IMR-90 (cell line): ENCODE measurements at places on chromosomes 13 and 19.

GRCh38 chr19:38213911-38214625 is 10.0 kb downstream of the DPF1 start:
- peak; percentile 61 for DNase-seq

DNA sequence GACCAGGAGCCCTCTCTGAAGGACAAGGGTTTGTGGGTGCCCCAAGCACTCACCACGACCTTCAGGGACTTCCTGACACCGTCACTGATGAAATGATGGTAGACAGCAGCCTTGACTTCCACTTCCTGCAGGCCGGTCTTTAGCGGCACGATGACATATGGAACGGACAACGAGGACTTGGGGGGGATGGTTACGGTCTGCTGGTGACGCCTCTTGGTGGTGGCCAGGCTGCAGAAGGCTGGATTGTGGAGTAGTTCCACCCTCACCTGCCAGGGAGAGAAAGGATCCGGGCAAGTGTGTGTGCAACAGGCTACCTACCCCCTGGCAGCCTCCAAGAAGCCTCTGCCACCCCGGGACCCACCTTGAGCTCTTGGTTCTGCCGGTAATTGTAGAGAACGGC is 23.2 kb downstream of the C3 start:
- no peak for DNase-seq

DNA sequence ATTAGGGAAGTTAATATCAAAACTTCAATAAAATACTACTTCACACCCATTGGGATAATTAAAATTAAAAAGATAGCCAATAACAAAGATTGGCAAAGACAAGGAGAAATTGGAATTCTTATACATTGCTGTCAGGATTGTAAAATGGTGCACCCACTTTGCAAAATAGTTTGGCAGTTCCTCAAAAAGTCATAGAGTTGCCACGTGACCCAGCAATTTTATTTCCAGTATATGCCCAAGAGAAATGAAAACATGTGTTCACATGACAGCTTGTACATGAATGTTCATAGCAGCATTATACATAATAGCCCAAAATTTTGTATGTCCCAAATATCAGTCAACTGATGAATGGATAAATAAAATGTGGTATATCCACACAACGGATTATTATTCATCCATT is 3.3 kb downstream of the MBD3L1 start:
- DNase-seq = no peak

DNA sequence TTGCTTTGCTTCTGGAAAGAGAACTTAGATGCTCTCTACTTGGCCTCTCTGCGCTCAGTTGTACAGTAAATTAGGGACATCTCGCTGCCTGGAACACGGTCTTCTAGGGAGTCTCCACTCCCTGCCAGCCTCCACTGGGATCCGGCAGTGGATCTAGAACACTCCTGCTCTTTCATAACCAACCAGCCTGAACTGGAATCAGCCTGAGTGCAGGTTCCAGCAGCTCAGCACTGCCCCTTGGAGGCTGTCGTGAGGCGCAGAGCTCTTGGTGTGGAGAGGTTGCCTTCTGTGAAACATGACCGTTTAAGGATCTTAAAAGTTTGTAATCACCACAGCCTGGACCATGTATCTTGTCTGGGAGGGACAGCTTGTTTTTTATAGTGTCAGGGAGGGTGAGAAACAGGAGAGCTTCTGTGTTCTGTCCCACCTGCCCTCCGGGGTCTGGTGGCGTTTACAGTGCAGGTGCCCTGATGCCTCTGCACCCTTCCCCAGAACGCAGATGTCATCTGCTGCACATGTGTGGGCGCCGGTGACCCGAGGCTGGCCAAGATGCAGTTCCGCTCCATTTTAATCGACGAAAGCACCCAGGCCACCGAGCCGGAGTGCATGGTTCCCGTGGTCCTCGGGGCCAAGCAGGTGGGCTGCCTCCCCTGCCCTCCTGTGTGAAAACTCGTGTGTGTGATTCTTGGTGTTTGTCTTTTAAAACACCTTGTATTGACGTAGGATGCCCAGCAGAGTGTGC is 24.8 kb downstream of the UPF1 start:
- no peak for DNase-seq

DNA sequence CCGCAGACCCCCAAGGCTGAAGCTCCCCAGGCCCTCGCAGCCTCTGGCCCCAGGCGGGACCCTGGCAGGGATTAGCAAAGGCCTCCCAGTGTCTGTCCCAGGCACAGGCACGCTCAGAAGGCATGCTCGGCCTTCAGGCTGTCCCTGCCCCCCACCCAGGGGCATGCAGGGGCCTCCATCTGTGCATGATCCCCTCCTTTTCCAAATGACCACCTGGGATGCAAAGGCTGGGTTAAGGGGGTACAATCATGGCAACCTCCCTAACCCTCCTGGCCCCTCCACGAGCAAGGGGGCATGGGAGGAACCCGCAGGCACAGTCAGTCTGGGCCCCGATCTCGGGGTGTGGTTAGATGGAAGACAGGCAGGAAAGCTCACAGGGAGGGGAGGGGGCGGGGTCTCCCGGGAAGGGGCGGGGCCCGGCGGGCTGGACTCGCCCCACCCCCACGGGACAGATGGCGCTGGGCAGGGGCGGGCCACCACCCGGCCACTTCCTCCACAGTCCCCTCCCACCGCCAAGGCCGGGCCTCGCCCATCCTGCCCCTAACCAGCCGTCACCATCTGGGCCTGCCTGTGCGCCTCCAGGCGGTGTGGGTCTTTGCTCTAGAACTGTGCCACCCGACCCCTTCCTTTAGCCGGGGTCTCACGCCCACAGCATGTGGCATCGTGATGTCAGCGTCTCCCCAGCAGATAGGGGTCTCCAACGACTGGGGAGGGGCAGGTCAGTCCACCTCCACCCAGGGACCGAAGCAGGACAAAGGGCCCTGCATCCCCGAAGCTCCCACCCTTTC is 7.0 kb upstream of the REXO1 start:
- DNase-seq = peak; percentile 85

DNA sequence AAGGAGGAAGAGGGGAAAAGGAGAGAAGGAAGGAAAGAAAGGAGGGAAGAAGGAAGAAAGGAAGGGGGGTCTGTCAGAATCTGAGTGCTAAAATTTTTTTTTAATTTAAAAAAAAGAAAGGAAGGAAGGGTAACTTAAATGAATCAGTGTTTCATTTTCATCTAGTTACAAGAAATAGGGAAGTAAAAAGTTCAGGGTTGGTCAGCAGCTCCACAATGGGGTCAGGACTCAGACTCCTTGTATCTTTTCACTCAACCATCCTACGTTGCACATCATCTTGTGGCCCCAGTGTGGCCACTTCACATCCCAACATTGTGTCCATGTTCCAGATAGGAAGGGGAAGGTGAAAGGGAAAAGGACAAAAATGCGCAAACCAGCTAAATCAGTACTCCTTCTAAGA is 14.3 kb upstream of the FNDC3A start:
- DNase-seq = no peak

- no peak for DNase-seq
Observed at GRCh38 chr19:44726465-44726864, 22.0 kb upstream of the BCL3 start.

GRCh38 chr19:46990991-46991676 is 28.5 kb upstream of the NPAS1 start:
- peak; percentile 81 for DNase-seq

- no peak for DNase-seq
Observed at GRCh38 chr13:80873589-80873988, 532.7 kb upstream of the SPRY2 start.

GRCh38 chr19:56136362-56136761 is 4.7 kb upstream of the ZNF444 start:
- no peak for DNase-seq

GRCh38 chr19:16030964-16031871 is 45.1 kb upstream of the TPM4 start:
- DNase-seq = no peak

DNA sequence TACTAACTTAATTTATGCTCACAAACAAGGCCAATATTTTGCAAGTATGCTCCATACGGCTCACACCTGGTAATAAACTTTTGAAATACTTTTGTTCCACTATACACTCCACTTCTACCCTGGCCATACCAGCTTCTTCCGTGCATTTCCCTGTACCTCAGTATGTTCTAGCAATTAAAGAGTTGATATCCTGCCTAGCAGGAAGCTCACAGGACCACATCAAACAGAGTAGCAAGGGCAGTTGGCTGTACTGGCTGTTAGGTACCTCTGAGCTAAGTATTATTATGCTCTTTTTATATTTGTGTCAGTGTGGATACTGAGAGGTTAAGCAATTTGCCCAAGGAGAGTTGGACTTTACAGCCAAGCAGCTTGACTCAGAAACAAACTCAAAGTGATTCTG is 257.7 kb downstream of the SLITRK6 start:
- DNase-seq = no peak

- no peak for DNase-seq
Observed at GRCh38 chr13:42544246-42544926, 29.6 kb upstream of the TNFSF11 start.

GRCh38 chr19:54114340-54115108 is 933 bp downstream of the TFPT start:
- DNase-seq = peak; percentile 18

GRCh38 chr19:2475018-2475701 is 767 bp upstream of the GADD45B start:
- DNase-seq = peak; percentile 48

DNA sequence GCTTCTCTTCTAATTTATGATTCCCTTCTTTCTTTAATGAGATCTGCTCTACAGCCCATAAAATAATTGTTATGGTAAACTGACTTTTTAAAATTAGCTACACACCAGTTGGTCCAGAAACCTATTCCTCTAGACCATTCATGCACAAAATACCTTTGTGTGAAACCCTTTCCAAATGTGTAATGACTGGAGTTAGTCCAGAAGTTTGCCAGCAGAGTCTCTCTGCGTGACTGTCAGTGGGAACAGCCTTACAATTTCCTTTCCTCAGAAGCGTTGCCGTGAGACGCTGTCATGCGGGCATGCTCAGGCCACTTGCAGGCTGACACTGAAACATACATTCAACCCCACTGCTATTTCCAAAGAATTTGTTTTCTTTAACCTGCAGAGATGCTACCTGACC is 965.2 kb downstream of the PCDH9 start:
- peak; percentile 1 for DNase-seq

DNA sequence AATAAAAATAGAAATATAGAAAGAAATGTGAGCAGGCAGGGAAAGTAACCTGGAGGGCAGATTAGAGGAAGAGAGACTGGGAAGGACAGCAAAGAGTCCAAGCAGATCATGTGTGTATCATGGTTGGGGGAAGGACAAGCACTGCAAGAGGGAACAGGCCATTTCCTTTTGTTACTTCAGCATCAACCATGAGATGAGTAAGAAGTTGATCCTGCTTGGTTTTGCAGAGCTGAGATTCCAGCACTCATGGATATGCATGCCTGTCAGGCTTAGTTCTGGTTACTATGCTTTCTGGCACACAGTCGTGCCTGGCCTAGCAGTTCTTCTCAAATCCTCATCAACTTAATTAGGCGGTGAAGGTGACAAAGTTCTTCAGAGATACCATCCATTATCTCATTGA is 18.1 kb downstream of the NALCN start:
- DNase-seq = peak; percentile 81

GRCh38 chr19:49491030-49491803 is 3.8 kb downstream of the RPL13A start:
- DNase-seq = no peak

- no peak for DNase-seq
Observed at GRCh38 chr13:96824140-96824539, 170.1 kb downstream of the OXGR1 start.

GRCh38 chr13:109971456-109972090 is 185.2 kb upstream of the IRS2 start:
- no peak for DNase-seq

DNA sequence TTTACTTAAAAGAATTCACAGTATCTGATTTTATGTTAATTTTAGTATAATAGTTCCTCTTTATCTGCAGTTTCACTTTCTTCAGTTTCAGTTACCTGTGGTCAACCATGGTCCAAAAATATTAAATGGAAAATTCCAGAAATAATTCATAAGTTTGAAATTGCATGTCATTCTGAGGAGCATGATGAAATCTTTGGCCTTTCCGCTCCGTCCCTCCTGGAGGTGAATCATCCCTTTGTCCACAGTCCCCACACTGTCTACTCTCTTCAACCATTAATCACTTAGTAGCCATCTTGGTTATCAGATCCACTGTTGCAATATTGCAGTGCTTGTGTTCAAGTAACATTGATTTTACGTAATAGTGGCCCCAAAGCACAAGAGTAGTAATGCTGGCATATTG is 26.9 kb downstream of the SLITRK6 start:
- peak; percentile 7 for DNase-seq

GRCh38 chr19:15173746-15174404 is 26.9 kb downstream of the NOTCH3 start:
- no peak for DNase-seq

DNA sequence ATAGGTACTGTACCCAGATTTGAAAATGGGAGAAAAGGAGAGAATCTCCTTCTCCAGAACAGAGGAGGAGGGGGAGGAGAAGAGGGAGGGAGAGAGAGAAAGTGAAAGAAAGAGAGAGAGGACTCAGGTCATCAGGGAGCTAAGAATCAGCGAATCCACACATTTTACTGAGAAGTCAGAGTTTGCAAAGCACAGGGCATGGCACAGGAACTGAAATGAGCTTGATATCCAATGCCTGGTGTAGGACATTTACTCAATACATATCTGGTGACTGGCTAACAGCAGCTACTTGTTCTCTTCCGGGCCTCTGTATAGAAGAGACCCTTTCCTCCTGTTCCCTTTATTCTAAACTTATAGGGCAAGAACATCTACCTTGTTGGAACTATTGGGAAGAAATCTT is 375.1 kb downstream of the KLF5 start:
- no peak for DNase-seq

- peak; percentile 28 for DNase-seq
Observed at GRCh38 chr13:93899981-93900380, 579.5 kb downstream of the DCT start.

- no peak for DNase-seq
Observed at GRCh38 chr19:6033744-6034264, 55.9 kb upstream of the RANBP3 start.

GRCh38 chr13:35857769-35858168 is 273.4 kb downstream of the DCLK1 start:
- DNase-seq = peak; percentile 32

DNA sequence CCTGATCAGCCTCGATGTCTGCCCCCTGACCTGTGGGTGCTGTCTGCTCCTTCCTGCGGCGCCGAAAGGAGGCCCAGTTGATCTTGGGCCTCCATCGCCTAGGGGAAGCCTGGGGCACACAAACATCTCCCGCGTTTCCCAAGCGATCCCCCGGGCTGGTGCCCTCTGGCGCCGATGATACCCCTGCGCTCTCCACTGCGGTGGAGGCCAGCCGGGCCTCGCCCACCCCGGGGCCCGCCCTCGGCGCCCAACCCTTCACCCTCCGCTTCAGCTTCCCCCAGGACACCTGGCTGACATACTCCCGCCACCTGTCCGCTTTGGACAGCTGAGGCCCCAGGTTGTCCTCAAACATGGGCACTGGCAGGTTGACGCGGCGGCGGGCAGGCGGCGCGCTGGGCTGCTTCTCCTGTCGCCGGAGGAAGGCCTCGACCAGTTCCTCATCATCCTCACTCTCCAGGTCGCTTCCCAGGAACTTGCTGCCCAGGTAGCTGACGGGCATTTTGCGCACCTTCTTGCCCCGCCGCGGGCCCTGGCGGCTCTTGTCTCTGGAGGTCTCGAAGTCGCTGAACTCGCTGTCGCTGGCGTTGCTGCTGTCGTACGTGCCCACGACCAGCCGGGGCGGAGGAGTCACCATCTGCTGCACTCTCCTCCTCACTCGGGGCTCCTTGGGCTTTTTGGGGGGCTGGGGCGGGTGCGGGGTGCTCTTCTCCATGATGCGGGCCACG is 1.3 kb downstream of the CCDC8 start:
- DNase-seq = no peak
